Neural cell (in vitro differentiated cells): ENCODE measurements at places on chromosomes 2 and 18. TPM values are rescaled to one million over a fixed set of nuclear protein-coding genes. Genes with fewer than 3 reads are reported as not detected.

The SAG gene
- 1.1 TPM in 1 of 2 replicates, not detected in the other for polyA plus RNA-seq

The TEX261 gene
- 30.3 and 48.2 TPM in 2 replicates for polyA plus RNA-seq

The MFSD6 gene
- 11.8 and 15.8 TPM in 2 replicates for polyA plus RNA-seq

The POMC gene
- polyA plus RNA-seq, result not detected in 2 replicates

The MAPK4 gene
- polyA plus RNA-seq, result 12.7 and 16.9 TPM in 2 replicates
